ENCODE measurements at places on chromosomes 1 and 21. TPM values are rescaled to one million over a fixed set of nuclear protein-coding genes. Genes with fewer than 3 reads are reported as not detected.

The VN1R5 gene
- total RNA-seq = not detected

The UBE2U gene
- total RNA-seq = not detected

The ELAVL4 gene
- 7.8 TPM for total RNA-seq

The CRYZL1 gene
- total RNA-seq = 65.2 TPM

The ACOT11 gene
- total RNA-seq = 17.5 TPM

The CD53 gene
- total RNA-seq = 25.4 TPM

The PTGS2 gene
- 32.9 TPM for total RNA-seq

The DIO1 gene
- total RNA-seq = not detected

The MROH9 gene
- not detected for total RNA-seq

The KIF17 gene
- 1.6 TPM for total RNA-seq

The CAMK1G gene
- total RNA-seq = 0.83 TPM

The DNM3 gene
- 13.3 TPM for total RNA-seq

The AXDND1 gene
- 0.36 TPM for total RNA-seq

The PRMT6 gene
- 6.1 TPM for total RNA-seq

The PLA2G2D gene
- total RNA-seq = not detected

The THEM4 gene
- 21.9 TPM for total RNA-seq

The ADORA1 gene
- not detected for total RNA-seq

The ROR1 gene
- total RNA-seq = 27.3 TPM

The TFF3 gene
- total RNA-seq = 17.2 TPM
